Stimulated activated effector memory CD8-positive, alpha-beta T cell treated with anti-CD3 and anti-CD28 coated beads, Interleukin-12 subunit alpha, Interleukin-12 subunit beta, amount 100 ng/mL, for 72 hours (primary cell): ENCODE measurements at places on chromosomes 1 and 21.

GRCh38 chr21:45983981-45984551, 2.5 kb downstream of the COL6A1 start:
- DNase-seq = no peak

DNA sequence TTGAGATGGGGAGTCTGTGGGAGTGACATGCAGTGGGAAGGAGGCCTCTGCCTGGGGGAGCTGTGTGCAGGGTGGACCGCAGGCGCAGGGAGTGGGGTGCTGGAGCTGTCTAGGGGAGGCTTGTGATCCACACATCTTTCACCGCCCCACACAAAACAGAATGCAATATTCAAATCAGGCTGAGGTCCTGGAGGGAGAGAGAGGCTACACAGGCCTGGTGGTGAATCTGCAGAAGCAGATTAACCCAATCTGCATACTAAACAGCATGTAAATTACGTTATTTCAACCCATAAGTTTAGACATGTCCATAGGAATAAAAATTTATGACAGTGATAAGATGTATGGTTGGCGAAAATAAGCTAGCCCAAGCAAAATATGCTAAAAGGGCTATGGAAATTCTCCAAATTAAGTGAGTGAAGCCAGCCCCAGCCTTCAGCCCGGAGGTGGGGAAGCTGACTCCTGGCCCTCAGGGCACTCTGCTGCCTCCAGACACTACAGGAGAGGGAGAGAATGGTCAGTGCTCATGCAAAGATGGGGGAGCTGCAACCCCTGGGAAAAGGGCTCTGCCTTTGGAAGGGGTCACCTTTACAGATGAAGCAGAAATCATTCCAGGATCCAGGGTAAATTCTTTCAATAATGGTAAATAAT, 156.2 kb upstream of the CTTNBP2NL start:
- no peak for DNase-seq

GRCh38 chr1:37506740-37507139, 7.8 kb downstream of the MEAF6 start:
- DNase-seq = no peak

GRCh38 chr21:38175306-38175705, 81.5 kb upstream of the KCNJ15 start:
- no peak for DNase-seq

DNA sequence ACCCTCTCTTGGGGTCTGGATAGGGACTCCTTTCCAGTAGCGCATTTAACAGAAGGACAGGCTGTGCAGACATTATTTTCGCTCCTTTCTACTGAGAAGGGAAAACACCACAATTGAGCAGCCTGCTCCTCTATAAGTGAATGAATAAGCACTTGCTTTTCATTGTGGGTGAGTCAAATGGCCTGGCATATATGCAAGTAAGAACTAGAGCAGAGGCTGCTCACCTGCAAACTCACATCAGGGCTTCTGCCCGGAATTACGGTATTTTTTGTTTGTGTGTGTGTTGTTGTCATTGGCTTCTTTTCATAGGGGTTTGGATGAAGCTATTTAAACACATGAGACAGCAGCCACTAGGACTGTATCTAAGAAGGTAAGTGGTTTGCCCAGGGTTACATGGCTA, 200.1 kb upstream of the CAMK1G start:
- no peak for DNase-seq

- no peak for DNase-seq
Observed at GRCh38 chr1:185046668-185047067, 1.3 kb downstream of the RNF2 start.

DNA sequence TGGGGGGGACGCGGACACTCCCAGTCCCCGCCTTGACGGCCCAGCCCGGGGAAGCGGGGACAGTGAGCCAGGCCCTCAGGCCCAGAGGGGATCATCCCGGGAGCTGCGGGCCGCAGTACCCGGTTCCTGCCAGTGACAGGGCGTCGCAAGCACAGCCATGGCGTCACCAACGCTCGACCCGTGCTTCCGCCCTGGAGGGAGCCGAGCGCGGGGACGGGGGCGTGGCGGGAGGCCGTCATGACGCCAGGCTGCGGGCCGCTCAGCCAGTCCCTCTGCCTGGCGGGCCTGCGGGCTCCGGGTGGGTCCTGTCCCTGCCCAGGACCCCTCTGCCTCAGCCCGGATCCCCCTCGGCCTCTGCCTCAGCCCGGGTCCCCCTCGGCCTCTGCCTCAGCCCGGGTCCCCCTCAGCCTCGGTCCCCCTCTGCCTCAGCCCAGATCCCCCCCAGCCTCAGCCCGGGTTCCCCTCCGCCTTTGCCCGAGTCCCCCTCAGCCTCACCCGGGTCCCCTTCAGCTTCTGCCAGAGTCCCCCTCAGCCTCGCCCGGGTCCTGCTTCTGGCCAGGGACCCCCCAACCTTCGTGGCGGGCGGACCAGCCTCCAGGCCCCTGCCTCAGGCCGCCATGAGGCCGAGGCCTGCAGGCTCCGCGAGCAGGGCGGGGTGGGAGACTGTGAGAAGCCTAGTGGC, 2.3 kb upstream of the SLC2A5 start:
- no peak for DNase-seq

- no peak for DNase-seq
Observed at GRCh38 chr1:16053781-16054502, 10.4 kb downstream of the CLCNKB start.

DNA sequence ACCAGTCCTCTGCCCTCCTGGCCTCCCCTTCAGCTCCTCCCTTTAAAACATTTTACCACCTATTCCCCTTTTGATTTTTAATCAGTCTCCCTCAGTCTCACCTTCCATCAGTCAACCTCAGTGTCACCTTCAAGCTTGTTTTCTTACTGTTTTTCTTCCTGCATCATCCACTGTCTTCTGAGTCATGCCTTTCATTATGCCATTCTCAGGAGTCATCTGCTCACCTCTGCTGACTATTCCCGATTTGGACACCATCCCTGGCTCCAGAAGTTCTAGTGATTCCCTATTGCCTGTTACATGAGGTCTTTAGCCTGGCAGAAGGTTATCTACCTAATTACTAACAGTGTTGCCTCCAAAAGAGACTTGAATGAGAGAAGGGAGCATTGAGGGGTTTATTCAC, 23.9 kb downstream of the NFASC start:
- no peak for DNase-seq

DNA sequence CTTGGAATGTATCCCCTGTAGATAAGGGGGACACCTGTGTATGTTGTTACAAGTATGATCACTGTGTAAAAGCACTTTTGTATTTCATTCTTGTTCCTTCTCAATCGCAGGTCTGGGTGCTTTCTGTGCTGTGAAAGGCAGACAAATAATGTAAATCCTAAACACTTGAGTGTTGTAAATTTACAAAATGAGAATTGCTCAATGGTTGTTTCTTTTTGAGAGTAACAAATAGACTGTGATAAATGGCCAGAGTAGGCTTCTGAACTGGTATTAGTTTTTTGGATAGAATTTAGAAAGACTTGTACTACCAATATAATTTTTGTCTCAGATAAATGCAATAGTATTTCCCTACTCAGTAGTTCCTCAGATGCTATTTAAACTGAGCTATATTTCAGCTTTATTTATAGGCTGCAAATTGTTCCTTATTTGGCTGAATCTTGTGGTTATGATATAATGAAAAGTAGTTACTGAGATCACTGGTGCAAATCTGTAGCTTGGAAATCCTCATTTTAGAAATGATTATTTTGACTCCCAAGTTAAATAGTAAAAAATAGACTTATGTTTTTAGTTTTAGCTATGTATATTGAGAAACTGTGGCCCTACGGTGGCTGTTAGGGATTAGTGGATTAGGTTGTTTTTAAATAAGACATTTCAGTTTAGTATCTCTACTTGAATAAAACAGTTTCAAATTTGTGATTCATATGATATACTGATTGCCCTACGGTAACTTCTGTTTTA, 9.2 kb downstream of the BACH1 start:
- no peak for DNase-seq

DNA sequence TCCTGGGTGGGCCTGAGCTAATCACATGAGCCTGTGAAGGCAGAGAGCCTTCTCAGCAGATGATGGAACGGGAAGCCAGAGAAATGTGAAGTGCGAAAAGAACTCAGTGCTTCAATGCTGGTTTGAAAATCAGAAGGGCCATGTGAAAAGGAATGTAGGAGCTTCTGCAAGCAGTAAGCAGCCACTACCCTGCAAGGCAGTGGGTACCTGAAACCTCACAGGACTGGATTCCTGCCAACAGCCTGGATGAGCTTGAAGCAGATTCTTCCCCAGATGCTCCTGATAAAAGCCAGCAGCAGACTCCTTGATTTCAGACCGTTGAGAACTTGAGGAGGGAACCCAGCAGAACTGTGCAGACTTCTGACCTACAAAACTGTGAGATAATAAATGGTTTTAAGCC, 158.6 kb downstream of the SYT2 start:
- no peak for DNase-seq

- DNase-seq = no peak
Observed at GRCh38 chr1:68173936-68174737, 58.2 kb downstream of the WLS start.

- DNase-seq = peak; percentile 84
Observed at GRCh38 chr1:26529655-26530409, at the start of gene RPS6KA1. TSS of gene RPS6KA1 (plus strand) at chr1:26529761. CDS start at chr1:26529921, 160 bp downstream.

DNA sequence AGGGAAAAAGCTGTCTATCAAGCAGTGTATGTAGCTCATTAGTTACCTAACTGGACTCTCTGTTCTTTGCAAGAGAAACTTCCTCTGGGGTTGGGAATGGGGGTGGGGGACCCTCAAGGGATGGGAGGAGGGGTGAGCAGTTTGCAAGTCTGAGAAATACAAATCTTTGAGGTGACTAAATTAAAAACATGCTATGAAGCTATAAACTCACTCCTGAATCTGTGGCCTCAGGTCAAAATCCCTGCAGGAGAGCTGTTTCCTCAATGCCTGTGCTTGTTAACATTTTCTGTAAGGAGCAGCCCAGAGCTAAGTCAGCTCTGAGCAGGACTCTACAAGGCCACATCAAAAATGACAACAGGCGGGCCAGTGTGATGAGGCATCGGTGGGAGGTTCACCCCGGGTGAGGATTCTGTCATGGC, 32.8 kb upstream of the PTPRC start:
- no peak for DNase-seq

- no peak for DNase-seq
Observed at GRCh38 chr1:63642901-63643300, 49.7 kb downstream of the PGM1 start.

GRCh38 chr1:64920941-64921589, 45.3 kb downstream of the JAK1 start:
- no peak for DNase-seq

- DNase-seq = no peak
Observed at GRCh38 chr1:223842784-223843183, 3.0 kb downstream of the TP53BP2 start.

DNA sequence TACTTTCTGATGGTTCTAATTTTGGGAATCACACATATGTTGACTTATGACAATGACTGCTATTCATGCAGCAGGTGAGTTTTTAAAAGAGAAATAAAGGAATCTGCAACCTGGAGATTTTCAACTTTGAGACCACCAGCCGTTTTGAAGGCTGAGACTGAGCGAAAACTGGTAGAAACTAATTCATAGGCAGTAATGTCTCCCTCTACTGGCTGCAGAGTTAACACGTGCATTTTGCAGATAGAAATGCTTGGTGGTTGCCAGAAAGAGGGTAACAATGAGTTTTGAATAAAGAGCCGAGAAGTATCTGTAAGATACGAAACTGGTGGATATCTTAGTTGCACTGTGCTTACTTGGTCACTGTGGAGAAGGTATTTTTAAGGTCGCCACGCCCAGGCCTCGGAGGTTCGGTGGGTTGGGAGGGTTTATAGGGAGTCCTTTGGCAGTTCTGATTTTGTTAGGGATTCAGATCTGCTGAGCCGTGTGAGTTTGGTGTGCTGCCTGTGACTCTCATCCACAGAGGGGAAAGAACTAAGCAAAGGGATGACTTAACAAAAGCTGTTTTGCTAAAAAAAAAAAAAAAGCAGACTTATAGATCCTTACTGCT, 83.0 kb downstream of the RYR2 start:
- no peak for DNase-seq

- DNase-seq = no peak
Observed at GRCh38 chr1:183283286-183283685, 97.2 kb downstream of the LAMC2 start.

DNA sequence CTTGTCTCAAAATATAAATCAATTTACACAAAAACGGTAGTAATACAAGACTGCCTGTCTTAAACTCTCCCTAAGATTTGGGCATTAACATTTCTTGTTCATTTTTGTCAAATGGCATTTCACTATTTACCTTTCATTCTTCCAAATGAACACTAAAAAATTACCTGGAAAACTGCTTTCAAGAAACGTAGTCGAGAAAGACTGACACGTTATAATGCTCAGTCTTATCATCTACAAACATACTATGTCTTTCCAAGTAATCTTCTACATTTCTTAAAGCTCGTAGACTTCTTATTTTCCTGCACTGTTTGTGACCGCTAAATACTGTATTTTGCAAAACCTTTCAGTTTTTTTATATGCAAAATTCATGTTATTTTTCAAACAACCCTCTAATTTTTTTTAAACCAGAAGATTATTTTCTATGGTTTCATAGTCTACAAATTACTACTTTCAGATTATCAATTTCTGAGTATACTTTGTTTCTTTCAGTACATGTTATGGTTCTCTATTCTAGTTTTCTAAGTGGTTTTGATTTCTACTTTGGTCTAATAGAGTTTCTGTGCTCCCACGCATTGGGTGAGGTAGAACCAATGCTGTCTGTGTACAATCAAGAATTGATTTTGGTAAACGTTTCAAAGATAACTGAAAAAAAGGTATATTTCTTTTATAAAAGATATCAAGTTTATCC, 336.4 kb downstream of the SMYD3 start:
- no peak for DNase-seq

- no peak for DNase-seq
Observed at GRCh38 chr1:84830136-84830535, 62.9 kb downstream of the LPAR3 start.

- peak; percentile 45 for DNase-seq
Observed at GRCh38 chr1:1629430-1630190, 2.4 kb upstream of the MMP23B start.

- DNase-seq = no peak
Observed at GRCh38 chr1:168468822-168469221, 75.0 kb downstream of the XCL2 start.
